ENCODE measurements at places on chromosomes 4 and X.

- peak; percentile 19 for DNase-seq
Measured at GRCh38 chr4:130359542-130359941, 1263.6 kb downstream of the C4orf33 start.

DNA sequence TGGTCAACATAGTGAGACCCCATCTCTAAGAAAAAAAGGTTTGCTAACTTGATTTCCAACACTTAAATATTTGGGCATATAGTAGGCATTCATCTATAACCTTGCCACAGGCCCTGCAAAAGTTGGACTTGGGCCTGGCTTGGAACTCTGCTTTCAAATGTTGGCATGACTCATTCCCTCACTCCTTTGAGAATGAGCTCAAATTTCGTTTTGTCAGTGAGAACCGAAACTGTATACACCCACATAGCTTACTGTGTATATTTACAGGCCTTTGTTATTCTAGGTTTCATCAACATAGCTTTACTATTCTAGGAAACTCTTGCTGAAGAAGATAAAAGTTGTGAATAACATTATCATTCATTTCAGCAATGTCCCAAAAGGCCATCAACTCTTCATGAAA, 88.7 kb upstream of the ELOVL6 start:
- no peak for DNase-seq

GRCh38 chrX:12950851-12951594, 23.9 kb upstream of the TMSB4X start:
- no peak for DNase-seq

DNA sequence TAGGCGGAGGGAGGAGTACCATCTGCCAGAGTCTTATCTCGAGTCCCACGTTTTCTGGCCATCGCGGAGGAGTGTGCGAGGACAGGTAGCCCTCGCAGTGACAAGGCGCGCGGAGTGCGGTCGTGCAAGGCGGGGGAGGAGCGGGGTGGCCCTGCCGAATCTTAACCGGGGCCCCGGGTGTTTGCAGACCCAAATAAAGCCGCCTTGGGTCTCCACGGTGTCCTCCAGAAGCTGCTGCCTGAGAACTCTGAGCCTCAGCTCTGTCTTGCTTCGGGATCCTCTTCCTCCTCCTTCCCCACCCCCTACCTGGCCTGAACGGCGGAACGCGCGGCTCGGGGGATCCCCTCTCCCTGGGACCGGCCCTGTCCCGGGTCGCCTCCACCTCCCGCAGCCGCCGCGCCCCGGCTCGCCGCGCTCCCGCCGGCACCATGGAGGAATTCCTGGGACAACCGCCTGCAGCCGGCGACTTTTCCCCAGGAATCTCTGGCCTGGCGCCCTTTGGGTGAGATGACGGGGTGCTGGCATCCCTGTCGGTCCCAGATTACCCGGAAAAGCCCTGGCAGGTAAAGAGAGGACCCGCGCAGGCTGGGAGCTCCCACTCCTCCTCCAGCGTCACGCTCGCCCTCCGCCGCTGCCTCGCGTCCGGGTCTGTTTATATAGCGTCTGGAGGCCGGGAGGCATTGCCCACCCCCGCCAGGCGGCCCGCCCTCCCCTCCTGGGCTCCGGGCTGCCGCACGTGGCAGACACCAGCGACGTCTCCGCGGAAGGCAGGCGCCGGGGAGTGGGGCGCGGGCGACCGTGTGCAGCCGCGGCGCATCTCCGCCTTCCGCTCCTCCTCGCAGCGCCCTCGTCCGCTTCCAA, at the start of gene GALNTL6:
GALNTL6 (plus strand) TSS at position 740 of the 861 bp plus-strand sequence.
- peak; percentile 26 for DNase-seq

- DNase-seq = no peak
Measured at GRCh38 chrX:118355225-118355920, 9.5 kb downstream of the WDR44 start.

- no peak for DNase-seq
Measured at GRCh38 chrX:108914791-108915190, 178.4 kb upstream of the IRS4 start.

DNA sequence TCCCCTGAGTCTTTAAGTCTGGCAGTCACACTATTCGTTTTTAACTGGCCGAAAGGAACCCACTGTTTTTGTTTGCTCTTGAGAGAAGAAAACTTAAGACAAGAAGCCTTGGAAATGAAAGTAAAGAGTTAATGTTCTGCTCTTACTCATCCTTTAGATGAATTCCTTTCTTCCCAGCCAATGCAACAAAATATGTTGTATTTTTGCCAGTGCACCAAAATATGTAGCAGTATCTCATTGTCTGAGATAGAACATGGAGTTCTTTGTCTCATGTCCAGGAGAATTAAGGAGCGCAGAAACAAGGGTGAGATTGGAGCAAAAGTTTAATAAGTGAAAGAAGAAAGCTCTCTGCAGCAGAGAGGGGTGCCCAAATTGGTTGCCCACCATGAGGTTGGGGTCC, 12.2 kb downstream of the TENT5D start:
- DNase-seq = no peak

GRCh38 chr4:41569961-41570360, 32.0 kb downstream of the LIMCH1 start:
- no peak for DNase-seq

- DNase-seq = no peak
Measured at GRCh38 chr4:156609421-156609820, 362.2 kb downstream of the PDGFC start.

DNA sequence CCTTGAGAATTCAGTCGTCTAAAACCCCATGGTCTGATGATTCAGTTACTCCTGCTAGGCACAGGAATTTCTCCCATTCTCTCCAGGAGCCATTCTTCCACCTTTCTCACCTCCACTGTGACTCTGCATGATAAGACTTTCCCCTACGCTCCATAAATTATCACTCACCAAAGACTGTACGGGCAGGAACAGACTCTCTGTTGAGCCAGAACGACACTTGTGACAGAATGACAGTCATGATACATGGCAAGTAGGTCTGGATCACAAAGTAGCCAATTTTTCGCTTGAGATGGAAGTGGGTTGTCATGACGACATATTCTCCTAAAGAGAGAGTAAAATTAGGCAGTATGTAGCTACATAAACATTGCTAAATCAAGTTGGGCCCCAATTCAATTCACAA, 59.1 kb upstream of the MAGEA10 start:
- DNase-seq = no peak

GRCh38 chr4:1315306-1315705, 25.6 kb downstream of the MAEA start:
- no peak for DNase-seq

DNA sequence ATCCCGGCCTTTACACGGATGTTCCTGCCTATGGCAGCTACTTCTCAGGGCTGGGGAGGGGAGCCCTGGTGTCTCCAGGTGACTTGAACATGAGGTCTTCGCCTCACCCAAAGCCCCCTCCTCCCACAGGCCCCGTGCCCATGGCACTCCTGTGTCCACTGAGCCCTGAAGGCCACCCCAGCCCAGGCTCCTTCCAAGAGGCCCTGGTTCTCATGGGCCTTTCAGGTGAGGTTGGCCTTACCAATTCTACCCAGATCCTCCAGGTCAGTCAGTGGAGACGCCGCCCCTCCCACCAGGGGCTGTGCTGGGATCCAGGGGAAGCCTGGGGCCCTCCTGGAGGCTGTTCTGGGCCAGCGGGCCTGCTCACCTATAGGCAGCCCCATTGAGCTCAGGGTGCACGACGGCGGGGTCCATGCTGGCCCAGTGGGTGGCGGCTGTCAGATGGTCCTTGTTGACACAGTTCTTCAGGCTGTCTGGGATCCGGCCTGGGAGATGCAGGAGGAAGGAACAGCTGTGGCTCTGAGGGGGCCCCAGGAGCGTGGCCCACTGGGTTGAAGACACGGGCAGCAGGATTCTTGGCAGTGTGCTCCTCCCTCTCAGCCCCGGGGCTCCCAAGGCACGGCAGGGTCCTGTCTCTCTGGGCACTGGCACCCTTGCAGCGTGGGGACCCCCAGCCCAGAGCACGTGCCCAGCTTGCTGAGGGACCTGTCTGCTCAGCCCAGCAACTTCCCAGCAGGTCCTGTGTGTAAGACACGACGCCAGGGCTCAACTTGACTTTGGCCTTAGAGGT, 36.2 kb downstream of the CTBP1 start:
- DNase-seq = no peak

- peak; percentile 0 for DNase-seq
Measured at GRCh38 chrX:55240788-55241340, 20.7 kb downstream of the PAGE5 start.

DNA sequence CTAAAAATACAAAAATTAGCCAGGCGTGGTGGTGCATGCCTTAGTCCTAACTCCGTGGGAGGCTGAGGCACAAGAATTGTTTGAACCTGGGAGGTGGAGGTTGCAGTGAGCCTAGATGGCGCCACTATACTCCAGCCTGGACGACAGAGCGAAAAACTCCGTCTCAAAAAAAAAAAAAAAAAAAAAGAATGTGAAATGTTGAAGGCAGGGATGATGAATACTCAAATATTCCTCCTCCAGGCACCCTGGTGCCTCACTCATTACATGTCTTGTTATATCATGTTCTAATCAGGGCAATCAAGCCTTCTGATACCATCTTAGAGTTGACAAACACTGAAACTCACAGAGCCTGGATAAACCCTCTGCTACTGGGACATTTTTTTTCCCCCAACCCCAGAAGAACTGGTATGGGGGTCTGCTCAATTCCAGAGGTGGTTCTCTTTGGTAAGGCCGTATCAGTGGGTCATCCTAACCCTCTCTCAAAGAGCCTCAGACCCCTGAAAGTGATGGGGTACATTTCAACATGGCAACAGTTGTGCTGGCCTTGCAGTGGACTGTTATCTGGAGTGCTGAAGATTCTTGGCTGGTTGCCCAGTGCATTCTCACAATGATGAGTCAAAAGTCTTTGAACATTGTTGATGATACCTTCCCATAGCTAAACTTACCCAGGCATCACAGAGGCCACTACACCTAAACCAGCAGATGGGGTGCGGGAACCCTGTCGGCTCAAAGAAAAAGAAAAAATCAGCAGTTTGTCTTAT, 2.4 kb upstream of the SH3KBP1 start:
- no peak for DNase-seq

GRCh38 chrX:40260146-40260747, 162.5 kb upstream of the BCOR start:
- DNase-seq = no peak

DNA sequence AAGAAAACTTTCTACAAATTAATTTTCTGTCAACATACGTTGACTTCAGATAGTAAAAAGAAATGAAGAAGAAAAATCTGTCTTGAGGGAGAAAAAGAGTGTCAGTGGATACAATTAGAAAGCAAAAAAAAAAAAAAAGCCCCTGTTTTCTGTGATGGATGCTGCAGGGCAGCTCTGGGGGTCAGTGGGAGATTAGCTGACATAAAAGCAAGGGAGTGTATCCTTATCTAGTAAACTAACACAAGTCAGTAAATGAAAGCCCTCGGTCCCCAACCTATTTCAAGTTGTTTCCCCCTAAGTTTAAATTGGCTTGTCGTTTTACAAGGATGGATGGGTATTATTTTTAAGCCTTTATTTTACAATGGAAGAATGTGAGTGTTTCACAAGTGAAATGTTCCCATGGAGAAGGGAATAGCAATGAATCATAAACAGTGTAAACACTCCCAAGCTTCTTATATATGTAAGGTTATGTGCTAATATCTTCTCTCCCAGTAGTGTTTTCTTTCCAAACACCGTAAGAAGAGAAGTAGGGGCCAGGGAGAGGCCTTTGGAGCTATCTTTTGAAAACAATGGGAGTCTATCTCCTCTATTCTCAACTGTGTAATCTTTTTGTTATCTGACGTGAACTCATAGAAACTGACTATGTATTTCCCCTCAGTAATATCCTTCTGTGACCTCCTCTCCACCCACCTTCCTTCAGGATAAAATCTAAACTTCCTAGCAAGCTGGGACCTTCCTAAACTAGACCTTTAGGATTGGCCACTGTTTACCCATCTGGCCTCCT, 347.7 kb downstream of the FBXO8 start:
- DNase-seq = no peak

GRCh38 chr4:29970626-29971025, 749.5 kb upstream of the PCDH7 start:
- DNase-seq = no peak

GRCh38 chr4:185512516-185512915, 22.8 kb downstream of the PDLIM3 start:
- DNase-seq = no peak

GRCh38 chr4:16790508-16790907, 107.9 kb downstream of the LDB2 start:
- no peak for DNase-seq

DNA sequence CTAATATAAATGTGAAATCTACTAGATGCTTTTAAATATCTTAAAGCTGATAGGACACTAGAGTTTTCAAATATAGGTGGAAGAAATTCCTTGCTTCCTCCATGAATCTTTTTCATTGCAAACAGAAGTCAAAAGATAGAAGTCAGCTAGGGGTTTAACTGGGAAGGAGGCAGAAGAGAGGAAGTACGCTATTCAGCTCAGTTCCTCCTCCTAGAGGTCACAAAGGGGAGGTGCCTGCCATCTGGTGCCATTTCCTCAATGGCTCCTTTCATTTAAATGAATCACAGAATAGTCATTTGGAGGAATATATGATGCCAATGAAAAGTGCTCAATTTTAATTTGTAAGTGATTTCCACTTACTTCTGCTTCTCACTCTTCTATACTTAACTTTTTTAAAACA, 8.5 kb downstream of the COL25A1 start:
- no peak for DNase-seq

DNA sequence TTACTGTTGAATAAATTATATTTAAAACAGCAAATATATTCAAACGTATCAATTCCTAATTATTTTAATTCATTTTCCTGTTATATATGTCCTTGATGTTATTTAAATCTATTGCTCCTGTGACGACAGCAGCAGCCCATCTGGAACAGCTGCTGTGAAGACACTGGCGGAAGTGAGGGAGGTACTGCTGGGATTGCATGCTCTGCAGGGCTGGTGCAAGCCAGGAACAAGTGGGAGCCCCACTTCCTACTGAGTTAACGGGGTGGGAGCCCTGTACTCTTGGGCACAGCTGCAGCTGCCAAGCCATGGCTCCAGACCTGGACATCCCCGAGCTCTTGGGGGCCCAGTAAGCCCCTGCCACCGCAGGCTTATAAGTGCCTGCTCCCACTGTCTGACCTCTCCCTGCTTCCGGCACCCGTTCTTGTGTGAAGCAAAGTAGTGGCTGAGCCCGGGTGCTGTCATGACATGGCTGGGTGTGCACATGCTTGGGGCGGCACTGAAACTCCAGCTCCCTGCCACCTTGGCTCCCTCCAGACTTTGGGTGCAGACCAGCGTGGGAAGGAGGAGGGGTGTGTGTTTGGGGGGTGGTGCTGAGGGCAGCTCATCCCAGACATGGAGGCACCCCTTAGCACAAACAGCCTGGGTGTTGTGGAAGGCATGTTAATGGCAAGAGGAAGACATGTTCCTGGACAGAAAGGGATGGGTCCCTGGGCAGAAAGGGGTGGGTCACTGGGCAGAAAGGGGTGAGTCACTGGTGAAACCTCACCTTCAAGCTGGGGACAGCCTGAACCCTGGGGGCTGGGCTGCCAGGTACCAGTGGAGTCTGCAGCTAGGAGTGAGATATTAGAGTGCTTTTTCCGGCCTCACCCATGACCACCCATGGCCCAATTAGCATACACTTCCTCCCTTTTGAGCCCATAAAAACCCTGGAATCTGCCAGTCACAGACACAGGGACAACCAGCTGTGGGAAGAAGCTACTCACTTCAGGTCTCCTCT, 1981.3 kb upstream of the IGFBP7 start:
- DNase-seq = no peak
